HL-60 (cell line): ENCODE measurements at places on chromosomes 11 and 22.

DNA sequence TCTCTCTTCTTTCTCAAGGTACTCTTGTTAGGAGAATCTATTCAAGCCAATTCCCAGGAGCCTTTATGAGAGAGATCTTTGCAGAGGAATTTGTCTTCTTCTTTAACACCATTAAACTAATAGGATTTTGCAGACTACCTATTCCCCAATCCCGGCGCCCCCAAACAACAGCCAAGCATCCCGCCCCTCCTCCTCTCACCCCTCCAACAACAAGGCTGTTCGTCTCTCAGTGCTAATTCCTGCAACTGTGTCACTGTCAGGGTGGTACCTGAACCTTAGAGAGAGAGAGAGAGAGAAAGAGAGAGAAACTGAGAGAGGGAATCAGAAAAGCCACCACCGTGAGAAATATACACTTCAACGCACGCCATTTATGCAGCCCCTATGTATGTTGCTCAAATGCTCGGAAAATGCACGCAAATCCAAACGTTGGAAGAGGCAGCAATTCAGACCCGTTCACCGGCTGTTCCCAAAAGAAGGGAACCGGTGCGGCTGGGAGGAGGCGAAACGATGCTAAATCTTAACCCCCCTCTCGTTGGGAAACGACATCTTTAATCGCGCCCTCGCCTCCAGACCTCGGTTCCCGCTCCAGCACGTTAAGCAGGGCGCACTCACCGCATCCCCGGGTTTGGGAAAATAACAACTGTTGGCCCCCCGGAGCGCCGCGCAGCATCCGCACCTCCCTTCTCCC is 961 bp downstream of the KCNA4 start:
- no peak for DNase-seq

DNA sequence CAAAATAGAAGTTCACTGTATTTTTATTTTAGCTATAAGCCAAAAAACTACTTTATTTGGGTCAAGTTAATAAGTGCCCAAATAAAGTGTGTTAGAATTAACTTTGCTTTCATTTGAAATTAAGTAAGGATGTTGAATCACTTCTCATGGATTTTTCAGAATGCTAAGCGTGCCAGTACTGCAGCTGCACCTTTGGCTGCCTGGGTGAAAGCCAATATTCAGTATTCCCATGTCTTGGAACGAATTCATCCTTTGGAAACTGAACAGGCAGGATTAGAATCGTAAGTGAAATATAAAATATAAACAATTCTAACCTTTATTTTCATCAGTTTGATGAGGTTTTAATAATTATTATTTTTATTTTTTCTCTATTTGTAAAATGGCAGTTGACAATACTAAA is 113.6 kb downstream of the DYNC2H1 start:
- DNase-seq: no peak

DNA sequence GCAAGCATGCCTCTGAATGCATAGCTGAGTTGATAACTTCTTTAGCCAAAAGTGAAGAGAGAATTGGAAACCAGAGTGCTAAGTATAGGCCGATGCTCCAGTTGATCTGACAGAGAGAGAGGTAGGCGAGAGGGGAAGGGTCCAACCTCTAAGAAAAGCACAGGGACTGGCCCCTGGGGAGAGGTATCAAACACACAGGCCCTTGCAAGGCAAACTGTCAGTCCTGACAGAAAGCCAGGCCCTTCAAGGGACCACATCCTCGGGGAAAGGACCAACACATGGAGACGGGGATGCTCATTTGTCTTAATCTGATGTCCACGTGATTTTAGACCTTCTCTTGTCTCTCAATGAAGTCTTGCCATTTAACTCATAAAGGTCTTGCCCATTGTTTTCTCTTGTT is 43.9 kb upstream of the SPATA19 start:
- DNase-seq: no peak

DNA sequence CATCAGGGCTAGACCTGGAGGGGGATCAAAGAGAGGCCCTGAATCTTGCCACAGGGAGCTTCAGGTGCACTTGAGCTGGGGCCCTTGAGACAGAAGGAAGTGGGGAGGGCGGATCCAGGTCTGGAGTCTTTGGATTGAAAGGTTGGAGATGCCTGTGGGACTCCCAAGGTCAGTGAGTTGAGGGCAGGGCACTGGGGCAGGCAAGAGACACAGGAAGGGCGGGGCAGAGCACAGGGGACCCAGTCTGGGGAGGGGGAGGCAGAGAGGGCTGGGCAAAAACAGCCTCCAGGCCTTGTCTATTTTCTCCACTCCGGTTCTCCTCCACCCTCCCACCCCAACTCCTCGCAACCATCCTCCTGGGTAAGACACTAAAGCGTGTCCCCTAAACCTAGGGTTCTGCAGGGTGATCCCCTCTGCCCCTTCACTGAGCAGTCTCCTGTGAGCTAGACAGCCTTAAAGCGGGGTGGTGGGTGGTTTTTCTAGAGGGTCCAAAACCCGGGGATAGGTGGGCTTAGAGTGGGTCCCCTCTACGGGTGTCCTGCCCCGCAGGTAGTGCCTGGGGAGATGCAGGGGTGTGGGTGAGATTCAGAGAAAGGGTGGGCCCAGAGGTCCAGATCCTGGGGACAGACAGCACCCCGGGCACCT is 38.6 kb upstream of the CELSR1 start:
- DNase-seq: no peak

DNA sequence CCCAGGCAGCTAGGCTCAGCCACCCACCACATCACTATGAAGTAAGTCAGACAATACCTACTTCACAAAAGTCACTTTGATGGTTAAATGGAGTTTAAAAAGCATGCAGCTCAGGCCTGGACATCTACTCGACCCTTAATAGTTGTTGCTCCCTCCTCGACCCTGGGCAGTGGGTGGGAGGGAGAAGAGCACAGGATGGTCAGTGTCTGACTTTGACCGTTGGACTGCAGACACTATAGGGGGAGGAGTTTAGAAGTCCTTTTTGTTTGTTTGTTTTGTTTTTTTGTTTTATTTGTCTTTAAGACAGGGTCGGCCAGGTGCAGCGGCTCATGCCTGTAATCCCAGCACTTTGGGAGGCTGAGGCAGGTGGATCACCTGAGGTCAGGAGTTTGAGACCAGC is 38.6 kb upstream of the XBP1 start:
- no peak for DNase-seq

DNA sequence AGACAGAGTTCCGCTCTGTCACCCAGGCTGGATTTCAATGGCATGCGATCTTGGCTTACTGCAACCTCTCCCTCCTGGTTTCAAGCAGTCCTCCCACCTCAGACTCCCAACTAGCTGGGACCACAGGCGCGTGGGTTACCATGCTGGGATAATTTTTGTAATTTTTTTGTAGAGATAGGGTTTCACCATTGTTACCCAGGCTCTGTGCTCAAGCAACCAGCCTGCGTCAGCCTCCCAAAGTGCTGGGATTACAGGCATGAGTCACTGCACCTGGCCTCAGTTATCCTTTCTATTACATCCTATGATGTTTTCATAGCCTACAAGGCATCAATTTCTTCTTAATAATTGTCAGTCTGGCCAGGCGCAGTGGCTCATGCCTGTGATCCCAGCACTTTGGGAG is 36.5 kb downstream of the LRRC74B start:
- no peak for DNase-seq

- no peak for DNase-seq
These were observed 2.0 kb upstream of the CLDN5 start for GRCh38 chr22:19526076-19526701.

DNA sequence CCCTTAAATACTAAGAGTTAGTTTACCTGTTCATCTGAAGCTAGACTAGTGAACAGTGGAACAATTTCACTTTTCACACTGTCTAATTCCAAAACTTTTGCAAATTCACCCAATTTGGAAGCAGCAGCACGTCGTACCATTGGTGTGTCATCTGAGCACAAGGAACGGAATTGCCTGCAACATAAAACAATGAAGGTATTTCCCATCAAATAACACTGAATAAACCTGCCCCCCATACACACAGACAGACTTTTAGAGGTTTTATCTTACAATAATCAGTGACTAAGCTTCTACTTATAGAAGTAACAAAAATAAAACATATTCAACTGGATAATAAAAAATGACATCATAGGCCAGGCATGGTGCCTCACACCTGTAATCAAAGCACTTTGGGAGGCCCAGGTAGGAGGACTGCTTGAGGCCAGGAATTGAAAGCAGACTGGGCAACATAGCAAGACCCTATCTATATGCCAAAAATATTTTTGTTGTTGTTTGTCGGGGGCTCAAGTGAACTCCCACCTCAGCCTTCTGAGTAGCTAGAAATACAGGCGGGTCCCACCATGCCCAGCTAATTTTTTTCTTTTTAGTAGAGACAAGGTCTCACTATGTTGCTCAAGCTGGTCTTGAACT is 6.3 kb downstream of the PPP2R1B start:
- no peak for DNase-seq

DNA sequence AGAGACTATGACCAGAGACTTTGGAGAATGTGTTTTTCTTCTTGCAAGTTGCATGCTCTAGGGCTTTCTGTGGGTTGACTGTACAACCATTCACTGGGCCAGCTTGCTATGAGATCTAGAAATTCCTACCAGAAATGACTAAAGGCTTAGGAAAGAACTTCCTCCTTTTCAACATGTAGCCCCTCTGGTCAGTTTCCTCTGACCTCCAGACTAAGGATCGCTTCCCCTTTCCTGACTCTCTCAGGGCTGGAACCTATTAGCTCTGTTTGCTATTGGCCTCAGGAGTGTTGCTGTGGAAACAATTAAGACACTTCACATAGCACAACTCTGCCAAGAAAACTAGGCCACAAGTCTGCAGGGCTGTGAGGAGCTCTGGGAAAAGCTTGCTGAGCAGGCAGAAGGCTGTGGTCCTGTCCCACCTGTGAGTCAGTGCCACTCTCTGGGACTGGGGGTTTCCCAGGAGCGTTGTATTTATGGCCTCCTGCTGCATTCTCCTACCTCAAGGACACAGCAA is 10.7 kb downstream of the CRY2 start:
- DNase-seq: peak; percentile 17

DNA sequence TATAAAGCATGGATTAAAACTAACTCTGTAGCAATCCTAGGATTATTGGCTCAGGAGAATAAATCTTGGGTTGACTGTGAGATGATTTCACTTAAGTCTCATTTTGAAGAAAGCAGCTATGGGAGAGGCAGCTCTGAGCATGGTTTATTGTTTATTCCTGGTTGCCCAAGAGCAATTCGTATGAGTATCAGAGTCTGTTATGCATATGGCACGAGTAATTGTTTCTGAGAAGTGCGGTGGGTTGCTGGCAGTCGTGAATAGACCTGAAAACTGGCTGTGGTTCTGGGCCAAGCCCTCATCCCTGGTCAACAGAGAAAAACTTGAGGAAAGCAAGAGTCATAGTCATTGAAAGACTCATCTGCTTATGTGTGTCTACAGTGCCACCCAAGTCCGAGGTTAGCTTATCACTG is 26.8 kb downstream of the DIXDC1 start:
- DNase-seq: no peak

DNA sequence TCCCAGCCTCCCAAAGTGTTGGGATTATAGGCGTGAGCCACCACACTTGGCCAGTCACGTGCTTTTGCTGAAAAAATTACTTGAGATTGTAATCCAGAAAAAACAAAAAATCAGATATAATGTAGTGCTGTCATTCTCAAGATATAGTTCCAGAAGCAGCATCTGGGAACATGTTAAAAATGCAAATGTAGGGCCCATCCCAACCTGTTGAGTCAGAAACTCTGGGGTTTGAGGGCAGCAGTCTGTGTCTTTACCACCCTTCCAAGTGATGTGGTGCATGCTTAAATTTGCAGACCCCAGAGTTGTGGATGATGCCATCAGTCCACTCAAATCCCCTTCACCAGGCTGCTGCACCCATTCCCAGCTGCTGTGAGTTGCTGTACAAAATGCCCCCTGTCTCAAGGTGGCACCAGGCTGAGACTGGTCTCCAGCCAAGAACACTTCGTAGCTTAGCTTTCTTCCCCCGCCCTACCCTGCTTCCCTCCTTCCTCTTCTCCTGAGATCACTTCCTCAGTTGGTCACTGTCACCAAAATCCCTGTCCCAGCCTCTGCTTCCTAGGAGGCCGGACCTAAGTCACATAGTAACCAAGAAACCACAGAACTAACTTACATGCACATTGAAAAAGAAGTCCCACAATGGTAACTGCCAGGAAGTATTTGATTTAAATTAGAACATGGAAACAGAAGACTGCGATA is 18.2 kb upstream of the ARRB1 start:
- DNase-seq: peak; percentile 83

- no peak for DNase-seq
These were observed 424.5 kb upstream of the ANO5 start for GRCh38 chr11:21768388-21768787.

DNA sequence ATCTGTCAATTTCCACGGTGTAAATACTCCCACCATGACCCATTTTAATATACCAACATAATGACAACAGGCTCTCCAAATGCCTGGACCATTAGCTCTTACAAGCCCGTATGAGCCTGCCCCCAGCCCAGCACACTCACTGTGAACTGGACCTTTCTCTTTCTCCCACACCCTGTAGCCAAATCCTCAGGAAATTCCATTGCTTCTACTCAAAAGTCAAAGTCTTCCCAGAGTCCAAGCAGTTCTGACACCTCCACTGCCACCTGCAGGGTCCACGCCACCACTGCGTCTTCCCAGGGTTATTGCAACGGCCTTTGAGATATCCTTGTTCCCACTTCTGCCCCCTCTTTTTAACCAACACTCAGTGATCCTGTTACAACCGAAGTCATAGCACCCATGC is 110.1 kb upstream of the ASPHD2 start:
- DNase-seq: no peak

GRCh38 chr11:18778468-18778867 is 13.1 kb downstream of the PTPN5 start:
- DNase-seq: no peak

- DNase-seq: no peak
These were observed 14.0 kb downstream of the ADAMTS8 start for GRCh38 chr11:130414107-130415080.

GRCh38 chr22:33513388-33514338 is 406.6 kb downstream of the LARGE1 start:
- no peak for DNase-seq

- no peak for DNase-seq
These were observed 36.6 kb downstream of the DCUN1D5 start for GRCh38 chr11:103055221-103055890.

- DNase-seq: no peak
These were observed 72.7 kb downstream of the KCNQ1 start for GRCh38 chr11:2517386-2518064.

DNA sequence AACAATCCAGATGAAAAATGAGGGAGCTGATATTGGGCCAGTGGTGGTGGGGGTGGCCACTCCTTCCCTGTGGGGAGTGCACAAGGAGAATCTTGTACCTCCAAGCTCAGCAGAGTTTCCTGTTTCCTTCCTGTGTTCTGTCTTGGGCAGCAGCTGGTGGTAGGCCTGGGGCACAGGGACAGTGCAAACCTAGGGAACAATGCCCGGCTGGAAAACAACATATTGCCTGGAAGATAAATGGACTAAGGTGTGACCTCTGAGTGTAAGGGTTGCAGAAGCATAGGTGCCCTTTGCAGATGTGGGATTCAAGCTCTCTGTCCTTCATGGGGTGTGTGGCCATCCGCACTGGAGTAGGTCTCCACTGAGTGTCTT is 5.8 kb upstream of the JAM3 start:
- DNase-seq: no peak

- DNase-seq: no peak
These were observed 69.5 kb downstream of the ZNRF3 start for GRCh38 chr22:28952857-28953256.

DNA sequence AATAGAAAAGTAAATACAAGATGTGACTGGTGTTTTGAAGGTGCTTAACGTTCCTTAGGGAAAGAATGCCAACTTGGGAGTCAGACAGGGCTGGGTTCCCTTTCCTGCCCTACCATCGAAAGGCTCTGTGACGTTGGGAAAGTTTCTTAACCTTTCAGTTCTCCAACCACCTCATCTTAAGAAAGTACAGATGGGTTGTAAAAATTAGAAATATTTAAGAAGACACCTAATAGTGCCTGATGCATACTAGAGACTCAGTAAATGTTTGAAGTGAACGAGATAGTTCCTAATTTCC is 1.1 kb downstream of the GTPBP1 start:
- no peak for DNase-seq
